ENCODE measurements at places on chromosomes 13 and 19.
A peak's percentile ranks its signal among the peaks of the same experiment; 100 is the strongest.

- DNase-seq = no peak
Measured at GRCh38 chr19:30555075-30555790, 183.0 kb downstream of the ZNF536 start.

- DNase-seq = no peak
Measured at GRCh38 chr13:81133066-81133465, 792.1 kb upstream of the SPRY2 start.

GRCh38 chr19:1929021-1929742 lies 11.8 kb upstream of the CSNK1G2 start:
- peak; percentile 90 for DNase-seq

DNA sequence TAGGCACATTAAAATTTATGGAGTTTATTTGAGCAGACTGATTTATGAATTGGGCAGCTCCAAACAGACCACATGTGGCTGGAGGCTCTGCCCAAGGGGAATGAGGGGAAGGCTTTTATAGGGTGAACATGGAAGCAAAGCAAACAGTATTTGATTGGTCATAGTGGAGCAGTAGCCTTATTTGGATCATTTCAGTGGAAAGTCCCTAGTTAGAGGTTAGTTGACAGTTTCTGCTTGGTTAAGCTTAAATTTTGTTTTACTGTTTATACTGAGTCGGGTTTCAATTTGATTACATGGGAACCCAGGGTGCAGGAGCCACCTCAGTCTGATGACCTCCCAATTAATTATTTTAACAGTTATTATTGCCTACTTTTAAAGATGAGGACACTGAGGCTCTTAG lies 140.5 kb downstream of the NDFIP2 start:
- no peak for DNase-seq

- no peak for DNase-seq
Measured at GRCh38 chr13:75738841-75739240, 102.7 kb downstream of the LMO7 start.

- DNase-seq = peak; percentile 34
Measured at GRCh38 chr13:57629821-57630235, 1.7 kb upstream of the PCDH17 start.

DNA sequence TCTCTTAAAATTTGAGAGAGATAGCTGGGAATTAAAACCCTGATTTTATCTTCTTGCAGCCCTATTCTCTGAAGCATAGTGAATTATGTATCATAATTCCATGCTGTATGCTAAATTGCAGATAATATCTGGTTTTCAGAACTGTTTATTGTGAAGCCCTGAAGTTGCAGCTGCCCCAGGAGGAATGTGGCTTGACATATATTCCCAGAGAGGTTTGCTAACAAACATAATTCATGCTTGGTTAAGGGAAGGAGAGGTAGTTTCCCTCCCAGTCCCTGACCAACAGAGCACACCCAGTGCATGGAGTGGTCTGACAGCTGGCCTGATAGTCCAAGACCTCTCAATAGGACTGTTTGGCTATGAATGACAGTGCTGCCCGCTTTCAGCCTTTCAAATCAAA lies 500.6 kb upstream of the MIR17HG start:
- no peak for DNase-seq

DNA sequence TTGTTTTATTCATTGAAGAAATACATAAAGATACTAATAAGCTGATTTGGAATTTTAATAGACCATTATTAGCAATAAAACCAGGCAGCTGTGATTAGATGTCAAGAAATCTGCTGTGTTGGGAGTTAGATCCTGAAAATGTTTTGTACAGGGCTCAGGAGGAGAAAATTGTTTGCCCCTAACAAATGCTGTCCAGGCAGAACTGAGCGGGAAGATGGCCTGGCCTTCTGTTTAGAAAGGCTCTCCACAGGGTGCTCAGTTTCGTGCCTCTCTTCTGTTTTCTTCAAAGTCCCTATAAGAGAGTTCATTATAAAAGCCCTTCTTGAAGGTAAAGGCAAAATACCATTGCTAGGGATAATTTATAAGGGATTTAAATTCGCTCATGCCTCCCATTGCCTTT lies 64.1 kb downstream of the ERCC5 start:
- DNase-seq = no peak

GRCh38 chr19:30339624-30340525 lies 32.3 kb upstream of the ZNF536 start:
- DNase-seq = no peak

GRCh38 chr13:111259058-111259457 lies 61.4 kb upstream of the TEX29 start:
- DNase-seq = no peak

GRCh38 chr13:43232144-43232872 lies 208.9 kb downstream of the DNAJC15 start:
- no peak for DNase-seq

GRCh38 chr19:6126335-6126974 lies 9.0 kb upstream of the ACSBG2 start:
- no peak for DNase-seq

DNA sequence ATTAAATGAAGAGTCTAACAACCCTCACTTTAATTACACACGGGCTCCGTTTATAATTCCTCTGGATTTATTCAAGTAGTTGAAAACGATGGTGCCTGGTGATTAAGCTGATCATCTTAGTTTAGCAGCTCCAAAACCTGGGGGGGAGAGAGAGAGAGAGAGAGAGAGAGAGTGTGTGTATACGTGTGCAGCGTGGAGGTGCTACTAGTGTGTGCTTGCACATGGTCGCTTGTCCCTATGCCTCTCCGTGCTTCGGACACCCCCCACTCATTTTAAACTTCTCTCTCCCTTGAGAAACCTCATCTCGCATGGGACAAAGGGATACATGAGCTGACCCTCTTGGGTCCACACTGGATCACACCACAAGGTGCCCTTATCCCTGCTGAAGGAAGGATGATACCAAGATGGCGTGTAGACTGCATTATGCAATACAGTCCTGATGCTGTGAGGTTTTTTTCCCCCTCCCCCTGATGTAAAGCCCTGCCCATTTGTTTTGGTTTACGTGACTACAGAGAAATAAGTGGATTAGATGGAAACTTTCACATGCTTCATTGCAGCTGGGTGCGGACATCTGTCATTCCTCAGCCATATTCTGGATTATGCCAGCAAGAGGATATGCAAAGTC lies 320.8 kb downstream of the ZNF536 start:
- DNase-seq = no peak

- no peak for DNase-seq
Measured at GRCh38 chr13:33053397-33054066, 37.3 kb downstream of the KL start.

DNA sequence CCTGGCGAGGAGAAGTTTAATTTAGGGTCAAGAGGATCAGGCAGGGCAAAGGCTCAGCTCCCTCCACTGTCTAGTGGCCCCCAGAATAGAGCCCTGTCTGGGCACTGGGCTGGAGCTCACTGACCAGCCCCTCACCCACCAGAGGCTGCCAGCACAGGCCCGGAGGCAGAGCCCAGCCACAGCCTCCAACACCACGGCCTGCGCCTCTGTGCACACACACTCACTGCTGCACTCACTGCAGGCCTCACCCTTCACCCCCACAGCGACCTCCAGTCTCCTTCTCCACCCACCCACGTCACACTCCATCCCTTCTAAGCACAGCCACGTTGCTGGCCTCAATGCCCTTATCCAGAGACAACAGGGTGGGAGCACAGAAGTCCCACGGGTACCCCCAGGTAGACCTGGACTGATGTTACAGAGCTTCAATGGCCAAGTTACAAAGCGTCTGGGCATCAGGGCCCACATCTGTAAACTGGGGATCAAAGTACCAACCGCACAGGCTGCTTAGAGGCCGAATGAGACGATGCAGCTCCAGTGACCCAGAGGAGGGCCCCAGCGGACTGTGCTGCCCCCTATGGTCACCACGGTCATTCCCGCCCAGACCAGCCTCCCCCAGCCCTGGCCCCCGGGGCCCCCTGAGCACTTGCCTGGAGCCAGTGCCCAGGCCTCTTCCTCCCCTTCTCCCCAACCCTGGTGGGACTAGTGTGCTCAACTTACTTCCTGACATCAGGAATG lies 4.5 kb upstream of the PRKD2 start:
- DNase-seq = no peak

DNA sequence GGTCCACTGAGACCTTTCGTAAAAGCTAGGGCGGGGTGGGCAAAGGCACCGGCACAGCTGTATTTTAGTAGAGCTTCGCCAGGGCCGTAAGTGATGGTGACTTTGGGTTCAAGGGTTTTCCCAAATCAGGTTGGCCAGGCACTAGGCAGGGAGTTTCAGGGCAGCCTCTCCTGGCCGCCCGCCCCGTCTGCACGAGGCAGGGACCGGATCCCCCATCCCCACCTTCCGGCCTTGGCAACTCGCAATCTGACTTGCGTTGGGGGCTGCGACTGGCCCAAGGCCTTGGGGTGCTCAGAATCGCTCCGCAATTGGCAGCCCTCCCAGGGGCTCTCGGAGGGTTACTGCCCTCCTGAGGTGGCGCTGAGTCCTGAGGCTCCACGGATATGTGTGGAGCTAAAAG lies 4.1 kb upstream of the ZIC5 start:
- DNase-seq = no peak

DNA sequence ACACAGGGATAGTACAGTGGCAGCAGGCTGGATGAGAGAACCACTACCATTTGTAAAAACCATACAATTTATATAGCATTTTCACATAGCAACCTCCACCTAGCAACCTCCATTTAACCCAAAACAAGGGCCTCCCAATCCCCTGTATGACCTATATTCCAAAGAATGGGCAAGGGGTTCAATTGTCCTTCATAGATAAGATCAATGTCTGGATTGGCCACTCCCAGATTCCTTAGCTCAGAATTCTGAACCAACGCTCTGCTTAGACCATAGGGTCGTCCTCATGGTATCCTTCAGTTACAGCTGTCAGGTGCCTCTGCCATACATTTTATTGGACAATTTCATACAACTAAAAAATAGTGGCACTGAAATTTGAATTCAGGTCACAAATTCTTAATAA lies 166.2 kb downstream of the KCTD12 start:
- DNase-seq = no peak

- DNase-seq = no peak
Measured at GRCh38 chr19:45972947-45973540, 621 bp downstream of the NOVA2 start.

- no peak for DNase-seq
Measured at GRCh38 chr13:66353664-66354063, 876.5 kb downstream of the PCDH9 start.

DNA sequence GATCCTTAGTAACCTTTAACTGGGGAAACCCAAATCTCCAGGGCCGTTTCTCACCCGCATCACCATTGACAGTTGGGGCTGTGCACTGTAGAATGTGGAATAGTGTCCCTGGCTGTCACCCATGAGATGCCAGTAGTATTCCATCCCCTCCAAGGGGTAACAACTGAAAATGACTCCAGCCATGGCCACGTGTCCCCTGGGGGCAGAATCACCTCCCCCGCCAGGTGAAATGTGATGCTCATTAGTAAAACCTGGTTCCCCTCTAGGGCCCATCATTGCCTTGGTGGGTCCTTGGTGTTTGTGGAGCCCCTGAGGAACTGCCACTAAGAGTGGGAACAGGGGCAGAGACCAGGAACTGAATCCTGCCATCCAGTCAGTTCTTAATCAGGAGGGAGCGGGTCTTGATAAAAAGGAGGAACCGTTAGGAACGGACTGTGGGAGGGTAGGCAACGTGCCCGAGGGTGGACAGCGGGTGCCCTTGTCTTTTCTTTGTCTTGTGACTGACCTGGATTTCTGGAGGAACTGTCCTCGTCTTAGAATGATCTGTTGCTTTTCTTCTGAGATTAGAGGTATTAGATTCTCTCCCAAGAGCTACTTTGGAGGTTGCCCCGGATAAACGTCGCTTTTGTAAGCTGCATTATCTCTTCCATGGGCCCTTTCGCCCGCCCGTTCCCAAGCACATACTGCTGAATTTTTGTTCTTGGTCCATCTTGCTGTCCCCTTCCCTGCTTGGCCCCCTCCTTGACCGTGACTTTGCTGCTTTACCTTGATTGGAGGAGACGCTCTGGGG lies 3.5 kb downstream of the MYO9B start:
- no peak for DNase-seq

- peak; percentile 44 for DNase-seq
Measured at GRCh38 chr19:12872941-12873890, 8.0 kb downstream of the DNASE2 start.

DNA sequence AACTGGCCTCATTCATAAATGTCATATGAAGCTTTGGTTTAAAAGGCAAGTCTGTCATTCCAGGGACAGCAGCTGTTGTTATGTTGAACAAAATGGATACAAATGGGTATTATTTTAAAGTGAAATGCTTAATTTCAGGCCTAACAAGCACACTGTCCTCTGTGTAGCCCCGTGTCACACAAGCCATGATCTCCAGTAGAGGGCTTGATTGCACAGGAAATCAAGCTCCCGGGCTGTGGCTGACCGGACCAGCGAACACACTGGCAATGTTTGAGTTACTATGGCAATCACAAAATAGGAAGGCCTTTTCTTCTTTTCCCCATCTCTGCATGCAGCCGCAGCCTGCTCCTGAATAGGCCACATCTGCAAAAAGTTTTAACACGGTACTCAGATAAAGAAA lies 64.0 kb upstream of the GSX1 start:
- no peak for DNase-seq

DNA sequence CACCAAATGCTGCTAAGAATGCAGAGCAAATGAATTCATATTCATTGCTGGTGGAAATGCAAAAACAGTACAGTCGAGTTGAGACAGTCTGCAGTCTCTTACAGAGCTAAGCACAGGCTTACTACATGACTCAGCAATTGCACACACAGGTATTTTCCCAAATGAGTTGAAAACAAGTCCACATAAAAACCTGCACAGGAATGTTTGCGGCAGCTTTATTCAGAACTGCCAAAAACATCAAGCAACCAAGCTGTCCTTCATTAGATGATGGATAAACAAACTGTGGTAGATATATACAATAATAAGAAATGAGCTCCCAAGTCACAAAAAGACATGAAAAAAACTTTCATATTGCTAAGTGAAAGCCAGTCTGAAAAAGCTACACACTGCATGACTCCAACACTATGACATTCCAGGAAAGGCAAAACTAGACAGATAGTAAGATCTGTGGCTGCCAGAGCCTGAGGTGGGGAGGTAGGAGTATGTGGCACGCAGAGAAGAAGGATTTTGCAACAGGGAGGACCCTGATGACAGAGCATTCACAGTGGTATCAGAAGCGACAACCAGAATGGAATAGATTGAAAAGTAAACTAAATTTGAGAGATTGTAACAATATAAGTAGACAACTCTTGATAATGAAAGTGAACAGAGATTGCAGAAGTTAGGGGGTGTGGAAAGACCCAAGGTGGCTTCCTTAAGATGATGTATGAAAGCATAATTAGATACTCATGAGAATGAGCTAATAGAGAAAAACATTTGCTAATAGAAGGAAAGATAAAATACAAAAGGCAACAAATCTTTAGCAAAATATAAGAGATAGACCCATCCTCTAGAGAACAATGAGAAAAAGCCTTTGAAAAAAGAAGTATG lies 52.7 kb downstream of the TSC22D1 start:
- no peak for DNase-seq

- DNase-seq = no peak
Measured at GRCh38 chr13:48866249-48866648, 109.5 kb upstream of the FNDC3A start.

DNA sequence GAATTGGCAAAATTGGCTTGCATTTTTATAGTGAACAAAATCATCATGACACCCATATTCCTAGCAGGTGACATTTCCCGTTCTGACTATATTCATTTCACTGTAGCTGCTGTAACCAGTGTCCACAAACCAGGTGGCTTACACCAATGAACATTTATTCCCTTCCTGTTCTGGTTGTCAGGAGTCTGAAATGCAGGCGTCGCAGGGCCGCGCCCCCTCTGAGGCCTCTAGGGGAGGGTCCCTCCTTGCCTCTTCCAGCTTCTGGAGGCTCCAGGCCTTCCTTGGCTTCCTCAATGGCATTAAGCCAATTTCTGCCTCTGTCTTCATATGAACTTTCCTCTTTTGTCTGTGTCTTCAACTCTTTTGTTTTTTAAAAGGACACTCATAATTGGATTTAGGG lies 6.5 kb upstream of the RLN3 start:
- no peak for DNase-seq

- DNase-seq = no peak
Measured at GRCh38 chr13:38262211-38262610, 87.4 kb upstream of the UFM1 start.

All from stimulated activated CD4-positive, alpha-beta T cell treated with anti-CD3 and anti-CD28 coated beads, Interleukin-2, amount 100 ng/mL, for 48 hours (primary cell).